ENCODE measurements at places on chromosomes 6 and 20. TPM values are rescaled to one million over a fixed set of nuclear protein-coding genes. Genes with fewer than 3 reads are reported as not detected.

The SGK1 gene
- 4.8 TPM for total RNA-seq

The APCDD1L gene
- not detected for total RNA-seq

The ABHD16B gene
- total RNA-seq = not detected

The PNLDC1 gene
- total RNA-seq = not detected

The BHLHE23 gene
- not detected for total RNA-seq

The RIPOR3 gene
- total RNA-seq = 6.9 TPM

The MAFB gene
- total RNA-seq = 0.31 TPM

The NOP56 gene
- 340 TPM for total RNA-seq

The DDO gene
- total RNA-seq = not detected

The IMPG1 gene
- total RNA-seq = not detected

The SCUBE3 gene
- 0.24 TPM for total RNA-seq

The GSTA3 gene
- total RNA-seq = not detected

The FRK gene
- total RNA-seq = 0.14 TPM

The RWDD2A gene
- total RNA-seq = 3.9 TPM

The PI3 gene
- not detected for total RNA-seq

The NNAT gene
- not detected for total RNA-seq

The THBS2 gene
- 0.14 TPM for total RNA-seq

The SPATS1 gene
- total RNA-seq = 8.4 TPM

The ATP6V1G2 gene
- 4.9 TPM for total RNA-seq

The DYNLT2 gene
- 0.37 TPM for total RNA-seq

The THBD gene
- not detected for total RNA-seq

The TRIM31 gene
- total RNA-seq = not detected

The DDRGK1 gene
- 22.4 TPM for total RNA-seq

The SLC17A4 gene
- not detected for total RNA-seq

The ACAT2 gene
- 46.7 TPM for total RNA-seq

The BPI gene
- total RNA-seq = not detected
